ENCODE measurements at places on chromosomes 7 and 10. TPM values are rescaled to one million over a fixed set of nuclear protein-coding genes. Genes with fewer than 3 reads are reported as not detected.

UCN3 gene
- not detected for total RNA-seq

TAS2R16 gene
- total RNA-seq, result not detected

CALCR gene
- total RNA-seq, result not detected

MNX1 gene
- 6.1 TPM for total RNA-seq

CPEB3 gene
- 0.41 TPM for total RNA-seq

GBX1 gene
- not detected for total RNA-seq

PTN gene
- total RNA-seq, result not detected

TLX1 gene
- not detected for total RNA-seq

JAKMIP3 gene
- total RNA-seq, result 1.8 TPM

ACBD7 gene
- 0.85 TPM for total RNA-seq

CPN1 gene
- total RNA-seq, result 0.16 TPM

EBF3 gene
- 0.15 TPM for total RNA-seq

AGAP9 gene
- 12.1 TPM for total RNA-seq

TRIP6 gene
- total RNA-seq, result 47.7 TPM

HYAL4 gene
- total RNA-seq, result not detected

SEMA3A gene
- 6.3 TPM for total RNA-seq

NODAL gene
- total RNA-seq, result not detected

NPC1L1 gene
- 0.06 TPM for total RNA-seq

FBXL13 gene
- 0.42 TPM for total RNA-seq

TCAF2 gene
- total RNA-seq, result 0.30 TPM

NKX1-2 gene
- 0.04 TPM for total RNA-seq

NKX2-3 gene
- 0.06 TPM for total RNA-seq

MSMB gene
- total RNA-seq, result not detected

DDC gene
- 1.8 TPM for total RNA-seq

PRSS1 gene
- not detected for total RNA-seq

TMEM229A gene
- not detected for total RNA-seq

MUC12 gene
- 15.5 TPM for total RNA-seq

NXPH1 gene
- total RNA-seq, result not detected

WNT8B gene
- 0.07 TPM for total RNA-seq

GCK gene
- not detected for total RNA-seq

DYDC2 gene
- not detected for total RNA-seq

ATG9B gene
- 0.14 TPM for total RNA-seq

RPEL1 gene
- total RNA-seq, result not detected

PRPS1L1 gene
- not detected for total RNA-seq

EN2 gene
- total RNA-seq, result 1.0 TPM

PAOX gene
- total RNA-seq, result 2.4 TPM

GIMAP1 gene
- not detected for total RNA-seq

NUTM2B gene
- 0.50 TPM for total RNA-seq

TAS2R5 gene
- total RNA-seq, result not detected

GDF2 gene
- not detected for total RNA-seq

KCNH2 gene
- total RNA-seq, result 0.51 TPM

Measured in A549 treated with DMSO at 1 μM for 4 hours (cell line).